ENCODE measurements at places on chromosomes 4 and X.

- no peak for DNase-seq
These were observed 72.5 kb downstream of the ANXA3 start for GRCh38 chr4:78624048-78624447.

- no peak for DNase-seq
These were observed 100.8 kb upstream of the TENM3 start for GRCh38 chr4:182142176-182143085.

DNA sequence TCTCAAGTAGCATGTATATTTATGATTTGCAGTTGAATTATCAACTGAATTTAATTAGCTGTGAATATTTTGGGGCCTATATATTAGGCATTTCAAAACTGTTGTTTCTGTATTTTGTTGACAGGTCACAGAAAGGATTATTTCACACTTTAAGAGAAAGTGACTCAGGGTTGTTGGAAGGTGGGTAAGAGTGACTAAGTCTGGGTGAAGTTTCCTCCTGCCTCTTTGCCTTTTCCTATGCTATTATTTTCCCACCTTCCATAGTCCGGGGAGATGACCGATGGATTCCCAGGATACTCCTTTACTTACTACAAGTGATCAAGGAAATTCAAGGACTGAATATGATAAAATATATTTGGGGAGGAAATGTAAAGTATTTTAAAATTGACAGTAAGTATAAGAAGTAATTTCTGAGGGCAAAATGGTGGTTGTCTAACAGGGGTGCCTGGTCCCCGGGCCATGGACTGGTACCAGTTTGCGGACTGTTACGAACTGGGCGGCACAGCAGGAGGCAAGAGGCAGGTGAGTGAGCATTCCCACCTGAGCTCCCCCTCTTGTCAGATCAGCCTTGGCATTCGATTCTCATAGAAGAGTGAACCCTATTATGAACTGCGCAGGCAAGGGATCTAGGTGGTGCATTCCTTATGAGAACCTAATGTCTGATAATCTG lies 175.5 kb upstream of the GPRIN3 start:
- peak; percentile 69 for DNase-seq

GRCh38 chrX:30786374-30786773 lies 102.7 kb downstream of the TAB3 start:
- DNase-seq: no peak

GRCh38 chr4:131063878-131064277 lies 1967.9 kb downstream of the C4orf33 start:
- DNase-seq: no peak

- peak; percentile 84 for DNase-seq
These were observed 279.0 kb downstream of the ANKRD50 start for GRCh38 chr4:124433500-124433899.

GRCh38 chrX:96710031-96710430 lies 25.4 kb downstream of the DIAPH2 start:
- no peak for DNase-seq

DNA sequence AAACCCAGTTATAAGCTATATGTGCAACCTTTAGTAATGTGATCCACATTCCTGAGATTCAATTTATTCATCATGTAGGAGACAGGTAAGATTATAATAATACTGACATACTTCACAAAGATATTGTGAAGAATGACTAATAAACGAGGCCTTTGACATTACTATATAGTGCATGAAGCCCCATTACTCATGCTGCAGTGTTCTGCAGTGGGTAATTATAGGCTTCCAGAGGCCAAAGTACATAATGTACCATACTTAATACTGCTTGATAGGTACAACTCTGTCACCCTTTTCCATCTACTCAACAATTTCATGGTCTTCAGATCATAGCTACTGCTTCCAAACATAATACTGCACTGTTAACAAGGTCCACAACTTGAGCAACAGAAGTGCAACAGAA lies 68.9 kb downstream of the COL25A1 start:
- no peak for DNase-seq

DNA sequence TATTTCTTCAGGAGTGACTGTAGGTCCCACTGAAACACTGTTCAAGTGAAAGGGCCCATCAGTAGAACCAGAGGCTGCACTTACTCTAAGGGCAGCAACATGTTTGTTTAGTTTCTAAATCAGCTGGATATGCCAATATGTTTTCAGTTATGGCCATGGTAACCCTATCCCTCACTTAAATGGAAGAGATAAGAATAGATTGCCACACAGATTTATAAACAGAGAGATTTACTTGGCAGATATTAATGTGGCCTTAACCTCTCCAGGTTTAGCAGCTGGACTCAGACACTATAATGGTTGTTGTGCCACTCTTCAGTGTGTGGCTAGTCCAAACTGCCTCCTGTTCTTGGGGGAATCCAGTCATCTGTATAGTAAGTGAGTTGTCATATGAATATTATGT lies 354.1 kb downstream of the TEX13C start:
- DNase-seq: no peak

DNA sequence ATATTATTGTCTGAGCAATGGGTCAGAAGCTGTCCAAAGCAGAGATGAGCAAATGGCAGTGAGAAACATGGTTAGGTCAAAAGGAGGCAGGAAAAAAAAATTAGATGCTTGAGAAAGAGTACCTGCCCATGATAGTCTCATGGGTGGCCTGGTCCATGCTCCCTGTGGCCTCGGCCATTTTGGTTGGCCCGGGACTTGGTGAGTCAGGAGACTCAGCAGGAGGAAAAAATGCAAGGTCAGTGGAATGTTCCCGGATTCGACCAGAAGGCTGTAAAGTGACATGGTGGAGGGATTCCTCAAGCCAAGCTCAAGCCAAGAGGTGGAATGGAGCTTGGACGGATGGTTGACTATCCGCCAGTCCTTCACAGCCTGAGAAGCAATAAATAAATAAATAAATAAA lies 236.7 kb downstream of the ASMT start:
- DNase-seq: no peak

DNA sequence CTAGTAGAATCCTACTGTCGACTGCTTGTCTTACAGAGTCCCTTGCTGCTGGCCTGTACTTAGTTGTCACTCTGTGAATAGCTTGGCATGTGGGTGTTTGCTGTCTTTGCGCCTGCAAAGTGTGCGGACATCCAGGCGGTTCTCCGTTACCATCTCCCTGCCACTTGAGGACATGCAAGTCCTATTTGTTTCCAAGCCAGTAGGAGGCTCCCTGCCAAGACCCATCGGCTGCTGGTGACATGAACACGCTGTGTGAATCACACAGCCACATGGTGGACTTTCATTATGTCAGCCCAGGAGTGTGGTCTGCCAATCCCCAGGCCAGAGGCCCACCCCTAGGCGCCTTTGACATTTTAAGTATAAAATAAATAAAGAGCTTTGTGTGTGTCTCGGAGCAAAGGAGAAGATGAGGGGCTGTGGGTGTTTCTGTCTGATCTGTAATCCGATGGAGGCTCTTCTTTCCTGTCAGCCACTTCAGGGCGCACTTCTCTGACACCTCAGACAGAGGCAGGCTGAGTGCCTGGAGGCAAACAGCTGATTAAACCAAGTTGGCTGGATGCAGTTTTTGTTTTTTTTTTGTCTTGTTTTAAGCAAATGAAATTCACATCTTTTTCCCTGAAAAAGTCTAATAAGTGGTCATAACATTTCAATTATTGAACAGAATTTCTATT lies 51.5 kb downstream of the ALPK1 start:
- peak; percentile 35 for DNase-seq

- no peak for DNase-seq
These were observed 29.8 kb upstream of the RELL1 start for GRCh38 chr4:37715889-37716402.

- peak; percentile 21 for DNase-seq
These were observed 9.9 kb upstream of the AKAP14 start for GRCh38 chrX:119885554-119886428.

DNA sequence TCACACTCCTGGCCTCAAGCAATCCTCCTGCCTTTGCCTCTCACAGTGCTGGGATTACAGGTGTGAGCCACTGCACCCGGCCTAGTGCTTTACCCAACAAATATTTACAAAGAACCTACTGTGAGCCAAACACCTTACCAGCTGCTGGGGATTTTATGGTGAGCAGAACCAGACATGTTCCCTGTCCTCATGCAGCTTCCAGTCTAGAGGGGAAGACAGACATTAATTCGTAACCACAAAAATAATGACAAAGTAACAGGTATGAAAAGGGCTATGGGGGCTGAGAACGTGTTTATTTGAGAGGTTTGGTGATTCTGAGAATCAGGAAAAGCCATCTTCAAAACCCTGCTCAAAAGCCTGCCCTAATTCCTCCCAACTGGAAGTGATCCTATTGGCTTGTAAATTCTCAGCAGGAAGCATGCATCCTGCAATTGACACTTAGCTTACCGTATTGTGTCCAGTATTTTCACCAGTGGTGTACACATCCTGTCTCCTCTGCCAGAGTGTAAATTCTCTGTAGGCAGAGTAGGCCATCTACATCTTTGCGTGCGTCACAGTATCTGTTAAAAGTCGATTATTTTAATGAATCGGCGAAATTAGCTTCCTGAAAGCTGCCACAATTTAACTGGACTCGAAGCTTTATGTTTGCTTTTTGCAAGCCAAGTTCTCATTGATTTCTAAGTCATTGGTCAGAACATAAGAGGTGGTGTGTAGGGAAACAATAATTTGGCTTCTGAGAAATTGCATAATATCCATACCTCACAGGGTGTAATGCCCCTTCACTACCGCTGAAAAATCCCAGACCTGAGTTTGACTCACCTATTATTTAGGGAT lies 67.0 kb downstream of the TMEM156 start:
- DNase-seq: no peak

- no peak for DNase-seq
These were observed 38.5 kb upstream of the HERC5 start for GRCh38 chr4:88418411-88418810.

GRCh38 chr4:100391863-100392262 lies 126.0 kb downstream of the EMCN start:
- DNase-seq: no peak

DNA sequence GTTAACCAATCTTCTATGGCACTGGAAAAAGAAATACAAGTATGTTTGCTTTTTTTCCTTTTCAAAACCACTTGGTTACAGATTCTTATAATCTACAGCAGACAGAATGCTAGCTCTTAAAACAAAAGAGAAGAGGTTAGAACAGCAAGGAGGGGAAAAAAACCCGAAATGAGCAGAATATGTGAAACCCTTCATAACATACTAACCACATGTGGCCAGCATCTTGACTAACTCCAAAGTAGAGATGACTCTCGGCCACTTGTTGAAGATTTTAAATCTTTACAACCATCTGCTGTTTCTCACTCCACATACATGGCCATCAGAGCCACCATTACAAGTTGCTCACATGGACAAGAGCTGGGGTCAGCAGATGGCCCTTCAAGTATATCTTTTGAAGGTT lies 100.3 kb downstream of the PAPSS1 start:
- DNase-seq: no peak

DNA sequence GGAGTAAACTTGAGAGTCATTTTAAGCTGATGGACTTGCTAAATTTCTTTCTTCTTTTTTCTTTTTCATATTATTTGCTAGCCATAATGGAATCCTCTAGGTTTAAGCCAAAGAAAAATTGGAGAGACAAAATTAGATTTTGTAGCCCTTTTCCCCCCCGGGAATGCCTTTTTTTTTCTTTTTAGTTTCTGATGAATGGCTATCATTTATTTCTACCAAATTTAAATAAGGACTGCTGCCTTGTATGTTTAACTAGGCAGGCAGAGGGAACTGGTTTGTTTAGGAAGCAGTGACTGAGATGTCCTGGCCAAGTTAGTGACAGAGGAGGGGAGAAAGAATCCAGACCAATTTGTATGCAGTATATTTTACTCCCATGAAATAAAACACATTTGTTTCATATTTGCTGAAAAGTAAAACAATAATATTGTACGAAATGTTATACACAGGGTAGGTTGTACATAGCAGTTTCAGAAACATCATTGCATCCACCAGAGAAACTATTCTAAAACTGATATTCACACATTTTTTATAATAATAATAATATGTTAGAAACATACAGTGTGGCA lies 5.7 kb downstream of the PITX2 start:
- DNase-seq: no peak

- DNase-seq: no peak
These were observed 4.6 kb downstream of the TXK start for GRCh38 chr4:48129307-48130014.

GRCh38 chr4:27194599-27195176 lies 334.0 kb downstream of the STIM2 start:
- no peak for DNase-seq

- DNase-seq: no peak
These were observed 28.7 kb downstream of the ARAP2 start for GRCh38 chr4:36215627-36216026.

DNA sequence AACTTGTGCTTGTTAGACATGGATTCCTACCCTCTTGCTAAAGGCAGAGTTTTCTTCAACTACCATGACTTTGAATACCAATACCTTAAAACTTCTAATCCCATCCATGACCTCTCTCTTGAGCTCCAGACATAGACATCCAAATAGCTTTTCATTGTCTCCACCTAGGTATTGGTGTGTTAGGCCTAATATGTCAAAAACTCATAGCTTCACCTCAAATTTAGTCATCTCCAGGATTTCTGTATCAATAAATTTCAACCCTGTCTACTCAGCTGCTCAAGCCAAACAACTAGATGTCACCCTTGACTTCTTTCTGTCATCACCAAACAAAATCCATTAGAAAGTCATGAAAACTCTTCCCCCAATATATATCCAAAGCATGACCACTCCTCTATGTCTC lies 617.7 kb upstream of the GRIA3 start:
- no peak for DNase-seq
